T-helper 2 cell (primary cell): ENCODE measurements at places on chromosomes 3 and 15.

DNA sequence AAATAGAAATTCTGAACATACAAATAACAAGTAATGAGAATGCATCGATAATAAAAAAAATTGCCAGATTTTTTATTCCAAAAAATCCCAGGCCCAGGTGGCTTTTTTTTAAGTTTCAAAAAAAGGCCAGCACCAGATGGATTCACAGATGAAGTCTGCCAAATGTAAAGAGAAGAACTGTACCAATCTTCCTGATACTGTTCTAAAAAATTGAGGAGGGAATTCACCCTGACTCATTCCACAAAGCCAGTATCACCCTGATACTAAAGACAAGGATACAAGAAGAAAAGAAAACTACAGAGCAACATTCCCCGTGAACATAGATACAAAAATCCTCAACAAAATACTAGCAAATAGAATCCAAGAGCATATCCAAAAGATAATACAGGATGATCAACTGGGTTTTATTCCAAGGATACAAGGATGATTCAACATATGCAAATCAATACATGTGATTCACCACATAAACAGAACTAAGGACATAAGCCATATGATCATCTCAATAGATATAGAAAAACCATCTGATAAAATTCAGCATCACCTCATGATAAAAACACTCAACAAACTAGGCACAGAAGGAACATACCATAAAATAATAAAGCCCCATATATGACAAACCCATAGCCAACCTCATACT lies 44.1 kb upstream of the XCR1 start:
- no peak for DNase-seq

DNA sequence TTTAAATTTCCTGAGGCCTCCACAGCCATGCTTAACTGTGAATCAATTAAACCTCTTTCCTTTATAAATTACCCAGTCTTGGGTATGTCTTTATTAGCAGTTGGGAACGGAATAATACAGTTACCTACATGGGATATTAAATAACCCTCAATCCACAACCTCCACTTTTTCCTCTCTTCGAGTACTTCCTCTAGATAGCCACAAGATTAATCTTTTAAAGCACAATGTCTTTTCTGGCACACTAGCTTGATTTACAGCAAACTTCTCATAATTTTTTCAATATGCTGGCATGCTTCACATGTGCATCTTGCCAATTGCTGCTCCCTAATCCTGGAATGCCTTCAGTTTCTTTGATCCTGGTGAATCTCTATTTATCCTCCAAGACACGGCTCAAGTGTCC lies 92.2 kb downstream of the P2RY1 start:
- DNase-seq: no peak

DNA sequence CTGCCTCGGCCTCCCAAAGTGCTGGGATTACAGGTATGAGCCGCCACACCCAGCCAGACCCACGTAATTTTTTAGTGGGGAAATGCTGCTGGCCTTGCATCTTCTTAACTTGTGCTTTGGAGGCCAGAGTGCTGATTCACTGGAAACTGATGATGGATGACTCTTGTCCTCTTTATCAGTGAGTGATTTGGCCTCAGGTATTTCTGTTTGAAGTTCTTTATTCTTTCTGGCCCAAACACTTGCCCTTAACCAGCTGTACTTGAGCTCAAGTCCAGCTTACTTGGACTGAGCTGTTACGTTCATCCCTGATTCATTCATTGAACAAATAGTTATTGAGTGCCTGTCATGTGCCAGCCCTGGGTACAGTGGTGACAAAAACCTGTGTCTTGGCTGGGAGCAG lies 4.2 kb downstream of the PTPN23 start:
- DNase-seq: no peak

DNA sequence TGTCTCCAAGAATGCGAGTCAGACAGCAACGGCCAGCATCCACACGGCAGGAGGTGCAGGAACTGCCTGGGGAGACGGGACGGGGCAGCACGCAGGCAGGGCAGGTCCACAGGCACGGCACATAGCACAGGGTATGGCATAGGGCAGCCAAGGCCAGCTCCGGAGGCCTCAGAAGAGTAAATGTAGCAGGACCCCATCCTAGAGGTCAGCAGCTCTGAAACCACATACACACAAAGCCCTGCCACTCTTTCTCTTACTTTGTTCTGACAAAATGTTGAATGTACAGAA lies 26.9 kb downstream of the ZXDC start:
- no peak for DNase-seq

DNA sequence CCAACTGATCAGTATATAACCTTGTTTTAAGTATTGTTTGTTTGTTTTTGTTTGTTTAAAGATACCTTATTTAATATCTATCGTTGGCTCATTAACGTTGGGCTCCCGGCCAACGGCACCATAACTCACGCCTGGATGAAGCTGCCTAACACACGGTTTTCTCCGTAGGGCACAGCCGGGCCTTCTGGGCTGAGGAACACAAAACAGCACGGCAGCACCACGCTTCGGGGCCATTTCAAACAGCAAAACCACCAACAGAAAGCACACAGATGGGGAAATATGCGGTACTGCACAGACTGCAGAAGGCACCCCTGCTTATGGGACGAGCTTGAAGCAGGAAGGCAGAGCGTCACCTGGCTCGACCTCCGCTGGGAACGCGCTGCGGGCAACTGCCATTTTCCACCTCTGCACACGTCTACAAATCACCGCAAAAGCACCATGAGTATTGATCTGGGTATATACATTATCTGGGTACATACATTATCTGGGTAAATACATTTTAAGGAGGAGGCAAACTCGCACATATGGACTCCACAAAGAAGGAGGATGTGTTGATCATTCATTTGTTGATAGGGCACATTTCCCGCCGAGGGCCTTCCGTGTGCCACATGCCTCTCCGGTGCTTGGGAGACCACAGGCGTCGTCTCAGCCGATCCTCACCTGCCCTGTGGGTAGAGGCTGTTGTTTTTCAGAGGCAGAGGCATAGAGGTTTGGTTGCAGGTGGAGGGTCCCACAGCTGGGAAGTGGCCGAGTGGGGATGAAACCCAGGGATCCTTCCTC lies 123.7 kb upstream of the ATP2B2 start:
- DNase-seq: no peak

- DNase-seq: no peak
These were observed 77.9 kb upstream of the CHL1 start for GRCh38 chr3:118666-119065.

DNA sequence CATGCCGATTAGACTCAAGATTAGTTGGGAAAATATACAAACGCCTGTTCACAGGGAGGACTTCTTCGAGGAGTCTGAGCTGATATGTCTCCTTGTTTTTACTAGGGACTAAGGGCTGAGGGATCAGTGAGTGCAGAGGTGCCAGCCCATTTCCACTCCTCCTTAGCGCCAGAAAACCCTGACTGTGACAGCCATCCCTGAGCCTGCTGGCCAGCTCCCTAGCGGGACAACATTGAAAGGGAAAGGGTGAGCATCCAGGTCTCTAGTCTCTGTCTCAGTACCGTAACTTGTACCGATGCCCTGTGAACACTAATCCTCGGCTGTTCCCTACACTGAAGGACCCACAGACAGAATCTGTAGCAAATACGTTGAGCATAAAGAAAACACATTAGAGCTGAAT lies 243.4 kb downstream of the WNT5A start:
- DNase-seq: no peak

- no peak for DNase-seq
These were observed 7.4 kb downstream of the SPRED1 start for GRCh38 chr15:38260077-38260476.

DNA sequence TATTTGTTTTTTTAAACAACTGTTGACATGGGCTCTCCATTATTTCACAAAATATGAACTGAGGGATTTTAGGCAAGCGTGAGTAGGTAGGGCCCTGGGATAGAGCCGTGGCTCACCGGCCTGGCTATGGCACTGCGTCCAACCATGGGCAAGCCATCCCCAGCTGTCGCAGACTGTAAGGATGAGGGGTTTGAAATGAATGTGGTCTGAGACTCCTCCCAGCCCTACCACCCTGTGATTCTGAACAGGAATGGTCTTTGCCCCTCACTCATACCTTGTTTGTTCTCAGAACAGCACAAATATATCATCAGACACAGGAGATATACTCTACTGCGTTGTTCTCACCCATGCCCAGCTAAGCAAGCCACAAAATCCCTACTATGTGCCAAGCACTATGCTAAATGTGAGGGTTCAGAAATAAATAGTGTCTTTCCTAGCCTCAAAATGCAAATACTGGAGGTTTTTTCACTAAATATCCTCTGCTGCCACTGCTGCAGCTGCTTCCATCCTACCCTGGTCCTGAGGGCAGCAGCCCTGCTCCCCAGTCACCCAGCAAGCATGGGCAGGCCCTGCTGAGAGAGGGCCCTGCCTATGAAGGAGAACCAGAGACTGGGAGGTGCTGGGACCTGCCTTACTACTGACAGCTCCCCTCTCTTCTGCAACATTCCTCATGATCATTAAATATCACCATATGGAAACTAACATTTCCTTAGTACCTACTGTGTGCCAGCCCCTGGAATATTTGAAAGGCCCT lies 102.8 kb downstream of the XXYLT1 start:
- DNase-seq: no peak

GRCh38 chr3:118559286-118559685 lies 475.4 kb downstream of the IGSF11 start:
- no peak for DNase-seq

GRCh38 chr15:33894193-33894592 lies 74.1 kb upstream of the CHRM5 start:
- no peak for DNase-seq

DNA sequence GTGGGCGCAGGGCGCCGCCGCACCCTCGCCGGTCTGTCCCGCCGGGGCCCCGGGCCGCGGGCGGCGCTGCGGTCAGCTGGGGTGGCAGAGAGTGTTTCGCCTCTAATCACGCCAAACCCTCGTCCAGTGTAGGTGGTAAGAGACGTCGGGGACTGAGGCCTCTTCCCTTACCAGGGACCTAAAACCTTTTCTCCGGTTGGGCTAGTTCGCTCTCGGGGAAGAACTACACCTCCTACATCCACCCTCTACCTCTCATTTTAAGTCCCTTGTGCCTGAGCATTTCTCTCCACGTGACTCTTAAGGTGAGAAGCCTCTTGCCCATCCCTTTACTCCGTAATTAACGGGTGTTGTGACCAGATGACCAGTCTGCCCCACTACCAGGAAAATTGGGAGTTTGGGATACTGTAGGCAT lies 520 bp downstream of the TMEM42 start:
- DNase-seq: no peak

DNA sequence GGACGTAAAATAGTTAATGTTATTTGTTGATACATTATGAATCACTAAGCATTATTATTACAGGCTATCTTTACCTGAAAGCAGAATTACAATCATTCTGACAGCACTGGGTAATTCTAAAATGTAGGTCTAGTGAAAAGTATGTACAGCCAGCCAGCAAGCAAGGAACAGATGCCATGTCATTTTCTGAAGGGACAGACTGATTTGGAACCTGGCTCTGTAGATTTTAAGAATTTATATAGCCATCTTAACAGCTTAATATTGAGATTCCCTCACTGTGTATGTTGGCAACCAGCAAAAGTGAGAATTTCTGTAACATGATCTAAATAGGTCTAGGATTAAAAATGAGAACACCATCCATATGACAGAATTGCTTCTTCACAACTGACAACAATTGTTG lies 359.4 kb downstream of the ZIC4 start:
- DNase-seq: no peak

GRCh38 chr3:108225221-108225620 lies 3.0 kb upstream of the IFT57 start:
- no peak for DNase-seq

DNA sequence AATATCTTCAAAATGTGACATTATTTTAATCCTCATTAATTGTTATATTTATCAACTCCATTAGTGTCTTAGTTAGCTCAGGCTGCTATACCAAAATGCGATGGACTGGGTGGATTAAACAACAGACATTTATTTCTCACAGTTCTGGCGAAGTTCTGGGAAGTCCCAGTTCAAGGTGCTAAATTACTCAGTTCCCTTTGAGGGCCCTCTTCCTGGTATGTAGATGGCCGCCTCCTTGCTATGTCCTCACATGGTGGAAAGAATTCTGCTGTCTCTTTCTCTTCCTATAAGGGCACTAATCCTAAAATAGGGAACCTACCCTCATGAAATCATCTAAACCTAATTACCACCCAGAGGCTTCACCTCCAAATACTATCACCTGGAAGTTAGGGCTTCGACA lies 38.8 kb upstream of the DUT start:
- DNase-seq: no peak

GRCh38 chr3:167602041-167602440 lies 51.7 kb downstream of the WDR49 start:
- no peak for DNase-seq

GRCh38 chr15:81785181-81785580 lies 260.6 kb downstream of the MEX3B start:
- no peak for DNase-seq

GRCh38 chr15:68555679-68556037 lies 23.1 kb upstream of the CORO2B start:
- DNase-seq: no peak

- DNase-seq: no peak
These were observed 199.7 kb downstream of the ARRDC4 start for GRCh38 chr15:98160236-98160635.

DNA sequence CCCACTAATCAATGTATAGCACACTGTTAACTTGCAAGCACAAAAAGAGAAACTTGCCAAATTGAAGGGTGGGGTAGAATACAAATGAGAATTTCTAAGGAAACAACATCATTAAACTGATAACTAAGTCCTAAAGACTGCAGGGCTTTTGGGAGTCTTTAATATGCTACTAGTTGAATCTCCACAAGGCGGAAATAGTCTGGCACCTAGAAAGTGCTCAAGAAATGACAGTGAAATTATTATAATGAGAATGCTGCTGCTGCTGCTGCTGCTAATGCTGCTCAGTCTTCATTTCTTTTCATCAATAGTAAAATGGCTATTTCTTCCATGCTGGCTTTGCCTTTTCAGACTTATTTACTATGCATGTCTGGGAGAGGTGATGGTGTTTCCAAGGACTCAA lies 91.8 kb downstream of the BTD start:
- no peak for DNase-seq

DNA sequence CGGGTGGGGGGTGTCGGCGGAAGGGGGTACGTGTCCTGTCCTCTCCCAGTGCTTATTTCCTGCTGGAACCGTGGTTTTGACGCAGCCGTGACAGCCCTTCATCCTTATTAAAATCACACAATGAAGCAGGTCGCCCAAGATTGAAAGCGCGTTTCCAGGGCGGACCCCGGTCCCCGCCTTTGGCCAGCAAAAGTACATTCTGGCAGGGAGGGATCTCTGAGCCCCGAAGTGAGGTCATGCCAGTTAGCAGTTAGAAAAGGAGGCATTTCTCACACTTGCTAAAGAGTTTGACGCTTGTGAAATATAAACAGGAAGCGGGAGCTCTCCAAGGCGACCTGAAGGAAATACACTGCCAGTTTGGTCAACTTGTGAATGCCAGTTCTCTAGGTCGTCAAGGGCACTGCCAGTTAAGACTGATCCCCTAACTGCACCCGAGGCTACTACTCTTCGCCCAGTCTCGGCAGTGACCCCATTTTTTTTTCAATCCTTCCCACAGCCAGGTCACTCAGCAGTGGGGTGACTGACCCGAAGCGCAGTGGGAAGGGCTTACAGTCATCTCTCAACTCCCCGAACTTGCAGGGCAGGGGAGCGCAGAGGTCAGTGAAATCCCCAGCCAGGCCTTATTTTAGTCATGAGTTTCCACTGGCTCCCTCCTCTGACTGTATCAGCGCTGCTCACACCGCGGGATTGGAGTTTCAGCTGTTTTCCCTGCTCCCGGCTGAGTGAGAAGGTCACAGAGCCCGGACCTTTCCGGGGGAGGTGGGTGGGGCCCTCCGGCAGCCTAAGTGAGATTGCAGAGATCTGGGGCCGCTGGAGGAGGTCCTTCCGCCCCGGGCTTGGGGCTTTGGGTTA lies 2.0 kb upstream of the BHLHE40 start:
- no peak for DNase-seq
